ENCODE measurements at places on chromosomes 3 and 15. TPM values are rescaled to one million over a fixed set of nuclear protein-coding genes. Genes with fewer than 3 reads are reported as not detected.
A peak's percentile ranks its signal among the peaks of the same experiment; 100 is the strongest.

PRSS50 gene
- total RNA-seq: not detected

DNA sequence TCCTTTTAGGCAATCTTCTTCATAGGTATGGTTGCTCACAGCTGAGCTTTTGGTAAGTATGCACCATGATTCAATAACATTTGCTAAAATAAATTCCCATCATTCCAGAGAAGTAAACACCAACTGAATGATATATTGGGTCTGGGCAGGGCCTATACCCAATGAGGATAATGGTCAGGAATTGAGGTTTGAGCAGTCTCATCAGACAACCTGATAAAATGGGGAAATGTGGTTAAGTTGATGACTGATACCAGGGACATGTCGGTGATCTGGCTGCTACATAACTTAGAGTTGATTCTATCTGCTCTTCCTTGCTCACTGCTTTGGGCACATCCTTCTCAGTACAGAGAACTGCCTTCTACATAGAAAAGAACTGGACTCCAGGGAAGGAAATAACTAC lies 92.9 kb downstream of the GPR156 start:
- peak; percentile 42 for DNase-seq

GRCh38 chr15:95025924-95026728 lies 794.8 kb downstream of the MCTP2 start:
- DNase-seq: no peak

DNA sequence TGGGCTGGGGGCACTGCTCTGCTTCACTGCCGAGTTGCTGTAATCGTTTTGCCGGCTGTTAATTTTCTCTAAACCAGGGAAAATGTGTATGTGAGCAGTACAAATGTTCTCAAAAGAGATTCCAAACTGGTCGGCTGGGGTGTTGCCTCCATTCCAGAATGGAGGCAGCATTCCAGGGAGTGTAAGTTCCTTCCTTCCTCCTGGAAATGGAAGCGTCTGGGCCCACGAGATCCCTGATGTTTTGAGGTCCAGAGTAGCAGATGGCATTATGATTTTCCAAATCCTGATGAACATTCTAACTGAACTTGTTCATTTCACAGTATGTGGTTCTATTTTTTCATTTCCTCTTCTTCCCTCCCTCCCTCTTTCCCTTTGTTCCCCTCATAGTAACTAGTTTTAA lies 64.4 kb upstream of the SKOR1 start:
- no peak for DNase-seq

GRCh38 chr3:172134352-172134751 lies 95.0 kb downstream of the FNDC3B start:
- DNase-seq: no peak

DNA sequence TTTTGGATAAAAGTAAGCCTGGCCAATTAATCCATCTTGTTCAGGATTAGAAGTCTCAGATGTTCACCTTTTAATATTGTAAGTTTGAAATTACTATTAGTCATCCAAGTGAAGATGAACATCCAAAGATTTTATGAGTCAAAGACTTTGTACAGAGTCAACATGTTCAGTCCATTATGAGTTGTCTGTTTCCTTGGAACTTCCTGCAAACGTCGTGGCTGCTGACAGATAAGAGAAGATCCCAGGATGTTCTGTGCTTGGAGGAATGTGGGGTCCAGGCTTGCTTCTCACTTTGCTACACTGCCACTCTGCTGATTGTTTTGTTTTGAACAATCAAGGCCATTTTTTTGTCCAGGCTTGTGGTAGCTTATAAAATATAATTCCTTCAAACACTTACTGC lies 74.3 kb upstream of the SLCO2A1 start:
- no peak for DNase-seq

SLCO2A1 gene
- 0.36 TPM for total RNA-seq

GPD1L gene
- total RNA-seq: 11.5 TPM

GRCh38 chr3:76586471-76586870 lies 453.4 kb upstream of the ROBO2 start:
- DNase-seq: no peak

- no peak for DNase-seq
These were observed 130.0 kb upstream of the NR2F2 start for GRCh38 chr15:96200357-96200967.

DNA sequence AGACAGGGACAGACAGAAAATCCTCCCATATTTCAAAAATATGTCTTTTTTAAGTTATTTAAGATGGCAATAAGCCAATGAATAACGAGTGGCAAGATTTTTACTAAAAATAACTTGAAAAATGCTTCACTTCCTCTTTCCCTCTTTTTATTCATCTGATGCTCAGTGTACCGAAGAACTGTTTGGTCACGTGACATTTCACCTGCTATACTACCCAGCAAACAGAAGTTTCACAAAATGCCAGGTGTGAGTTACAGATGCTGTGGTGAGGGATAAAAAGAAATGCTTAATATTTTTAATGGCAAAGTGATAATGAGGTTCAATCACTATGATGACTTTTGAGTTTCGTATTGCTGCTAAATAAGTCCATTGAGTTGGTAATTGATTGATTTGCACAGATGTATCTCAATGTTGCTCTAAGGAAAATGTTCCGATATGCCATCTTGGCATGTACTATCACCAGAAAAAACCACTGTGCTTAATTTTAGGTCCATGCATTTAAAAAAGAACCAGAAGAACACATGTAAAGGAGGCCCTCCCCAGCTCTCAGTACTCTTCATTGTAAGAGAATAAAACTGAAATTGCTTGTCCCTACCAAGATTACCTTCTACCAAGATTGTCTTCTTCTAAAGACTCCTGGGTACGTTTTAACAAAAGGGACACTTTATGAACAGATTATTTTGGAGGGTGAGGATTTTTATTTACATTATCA lies 26.0 kb upstream of the SEC62 start:
- peak; percentile 6 for DNase-seq

- no peak for DNase-seq
These were observed 919.0 kb downstream of the EPHA3 start for GRCh38 chr3:90026406-90026805.

GRCh38 chr3:161879470-161879869 lies 382.9 kb downstream of the OTOL1 start:
- no peak for DNase-seq

DNA sequence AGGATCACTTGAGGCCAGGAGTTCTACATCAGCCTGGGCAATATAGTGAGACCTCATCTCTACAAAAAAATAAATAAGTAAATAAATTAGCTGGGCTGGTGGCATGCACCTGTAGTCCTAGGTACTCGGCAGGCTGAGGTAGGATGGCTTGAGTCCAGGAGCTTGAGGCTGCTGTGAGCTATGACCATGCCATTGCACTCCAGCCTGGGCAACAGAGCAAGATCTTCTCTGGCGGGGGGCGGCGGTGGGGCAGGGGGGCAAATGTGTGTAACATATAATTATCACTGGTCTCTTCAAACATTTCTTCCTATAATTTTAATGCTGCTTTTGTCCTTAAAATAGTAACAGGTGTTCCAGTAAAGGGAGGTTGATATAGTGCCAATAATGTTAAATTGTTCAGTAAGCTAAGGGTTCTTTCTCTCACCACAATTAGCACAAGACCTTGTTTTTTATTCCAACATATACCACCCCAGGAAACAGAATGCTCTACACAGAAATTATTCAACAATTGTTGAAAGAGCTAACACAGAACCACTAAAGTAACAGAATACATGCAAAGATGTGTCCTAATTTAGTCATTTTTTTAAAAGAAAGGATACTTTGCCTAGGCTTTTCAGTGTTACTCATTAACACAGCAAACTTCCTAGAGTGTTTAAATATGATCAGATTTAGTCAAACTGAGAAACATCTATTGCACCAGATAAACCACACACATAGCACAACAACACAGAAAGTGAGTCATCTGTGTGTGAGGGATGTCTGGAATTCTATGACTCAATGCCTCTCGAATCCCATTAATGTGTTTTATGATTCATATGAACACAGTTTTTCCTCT lies 29.1 kb downstream of the ANKRD28 start:
- DNase-seq: peak; percentile 79

DNA sequence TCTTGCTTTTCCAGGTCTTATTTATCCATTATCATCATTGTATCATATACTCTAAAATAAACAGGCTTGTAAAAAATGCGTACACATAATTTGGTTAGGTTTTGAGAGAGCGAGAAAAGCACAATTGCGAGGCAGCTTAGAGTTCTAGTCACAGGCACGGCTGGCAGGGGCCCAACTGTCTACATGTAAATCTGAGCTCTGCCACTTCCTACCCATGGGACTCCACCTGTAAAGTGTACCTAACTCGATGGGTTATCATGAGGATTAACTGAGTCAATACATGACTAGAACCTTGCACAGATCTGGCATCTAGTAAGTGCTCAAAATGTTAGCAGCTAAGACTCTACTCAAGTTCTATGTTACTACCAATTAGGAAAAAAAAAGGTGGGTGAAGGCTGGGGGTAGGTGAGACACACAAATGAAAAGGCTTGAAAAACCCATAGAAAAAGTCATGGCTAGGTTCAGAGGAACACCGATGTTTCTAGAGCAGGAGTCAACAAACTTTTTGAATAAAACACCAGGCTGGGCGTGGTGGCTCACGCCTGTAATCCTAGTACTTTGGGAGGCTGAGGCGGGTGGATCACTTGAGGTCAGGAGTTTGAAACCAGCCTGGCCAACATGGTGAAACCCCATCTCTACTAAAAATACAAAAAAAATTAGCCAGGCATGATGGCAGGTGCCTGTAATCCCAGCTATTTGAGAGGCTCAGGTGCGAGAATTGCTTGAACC lies 36.2 kb downstream of the GLB1 start:
- DNase-seq: no peak

RTP1 gene
- total RNA-seq: not detected

- no peak for DNase-seq
These were observed 61.4 kb downstream of the RPLP1 start for GRCh38 chr15:69513986-69514385.

TNFSF10 gene
- total RNA-seq: 3.5 TPM
